Occipital lobe (tissue), 3 donors: ENCODE measurements at places on chromosomes 6 and 20.

DNA sequence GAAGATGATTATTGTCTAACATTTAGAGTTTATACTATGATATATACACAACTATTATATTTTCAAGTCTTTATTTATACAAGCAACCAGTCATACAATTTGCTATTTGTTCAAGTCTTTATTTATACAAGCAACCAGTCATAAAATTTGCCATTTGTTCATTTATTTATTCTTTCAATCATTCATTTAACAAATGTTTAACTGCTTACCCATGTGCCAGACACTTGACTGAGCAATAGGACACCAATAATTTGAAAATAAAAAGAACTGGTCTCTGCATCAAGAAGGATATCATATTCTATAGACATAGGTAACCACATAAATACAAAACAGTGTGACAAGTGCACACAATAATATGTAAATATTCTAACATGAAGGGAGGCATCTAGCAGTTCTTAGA lies 20.3 kb downstream of the GRIK2 start:
- no peak for DNase-seq

- DNase-seq: no peak
Measured at GRCh38 chr20:51198238-51198637, 175.3 kb upstream of the KCNG1 start.

GRCh38 chr20:4081421-4081820 lies 66.1 kb upstream of the RNF24 start:
- DNase-seq: no peak

- DNase-seq: peak; percentile 78
Measured at GRCh38 chr6:106739387-106739786, 110.0 kb downstream of the QRSL1 start.

GRCh38 chr6:80088637-80089036 lies 17.8 kb upstream of the BCKDHB start:
- DNase-seq: no peak

DNA sequence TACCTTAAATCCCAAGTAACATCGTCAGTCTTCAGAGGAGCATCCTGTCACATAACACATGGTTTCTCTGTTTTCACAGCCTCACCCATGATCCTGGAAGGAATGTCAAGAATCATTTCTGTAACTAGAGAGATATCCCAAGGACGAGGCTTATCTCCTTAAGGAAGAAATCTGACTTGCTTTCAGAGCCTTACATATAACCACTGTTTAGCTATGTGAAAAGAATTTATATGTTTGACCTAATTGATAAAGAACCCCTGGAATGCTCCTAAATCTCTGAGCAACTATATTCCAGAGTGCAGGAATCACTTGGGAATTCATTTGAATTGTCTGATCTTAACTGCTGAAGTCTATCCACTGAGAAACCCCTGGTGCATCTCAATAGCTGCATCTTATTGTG lies 243.1 kb downstream of the ALDH8A1 start:
- no peak for DNase-seq

- DNase-seq: no peak
Measured at GRCh38 chr20:603116-603640, 6.9 kb downstream of the TCF15 start.

GRCh38 chr20:32888636-32889035 lies 29.9 kb downstream of the EFCAB8 start:
- no peak for DNase-seq

GRCh38 chr6:57423468-57423867 lies 106.0 kb downstream of the PRIM2 start:
- no peak for DNase-seq

DNA sequence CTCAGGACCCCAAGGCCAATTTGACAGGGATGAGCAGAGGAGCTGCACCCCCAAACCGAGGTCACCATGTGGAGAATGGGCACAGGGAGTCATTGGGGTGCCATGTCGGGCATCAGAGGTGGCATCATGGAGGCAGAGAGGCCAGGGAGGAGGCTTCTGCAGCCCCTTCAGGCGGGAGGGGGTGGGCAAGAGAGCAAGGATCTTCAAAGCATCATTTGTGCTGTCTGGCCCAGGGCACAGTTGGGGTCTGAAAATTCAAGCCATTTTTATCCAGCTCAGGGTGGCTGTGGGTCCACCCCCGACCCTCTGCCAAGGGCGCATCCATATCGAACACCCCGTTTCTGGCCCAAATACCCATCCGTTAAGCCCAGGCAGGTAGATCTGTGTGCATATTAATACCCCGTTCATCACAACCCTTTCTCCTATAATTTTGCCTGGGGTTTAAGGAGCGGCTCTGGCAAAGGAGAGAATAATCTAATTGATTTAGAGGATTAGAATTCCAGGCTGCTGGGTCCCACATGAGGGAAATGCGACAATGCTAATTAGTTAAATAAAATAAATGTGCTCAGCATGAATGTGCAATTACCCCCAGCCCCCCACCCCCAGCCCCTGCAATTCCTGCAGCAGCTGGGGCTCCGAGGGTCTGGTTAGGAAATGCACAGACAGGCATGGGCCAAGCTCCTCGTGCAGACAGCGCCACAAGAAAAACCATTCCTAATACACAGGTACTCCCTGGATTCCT lies 31.9 kb downstream of the VSTM2L start:
- DNase-seq: no peak

GRCh38 chr20:38601216-38602184 lies at the start of gene ARHGAP40:
Gene ARHGAP40, plus strand, starts transcription at chr20:38601809.
- DNase-seq: no peak

GRCh38 chr6:158038291-158039177 lies 56.9 kb downstream of the SYNJ2 start:
- DNase-seq: no peak

DNA sequence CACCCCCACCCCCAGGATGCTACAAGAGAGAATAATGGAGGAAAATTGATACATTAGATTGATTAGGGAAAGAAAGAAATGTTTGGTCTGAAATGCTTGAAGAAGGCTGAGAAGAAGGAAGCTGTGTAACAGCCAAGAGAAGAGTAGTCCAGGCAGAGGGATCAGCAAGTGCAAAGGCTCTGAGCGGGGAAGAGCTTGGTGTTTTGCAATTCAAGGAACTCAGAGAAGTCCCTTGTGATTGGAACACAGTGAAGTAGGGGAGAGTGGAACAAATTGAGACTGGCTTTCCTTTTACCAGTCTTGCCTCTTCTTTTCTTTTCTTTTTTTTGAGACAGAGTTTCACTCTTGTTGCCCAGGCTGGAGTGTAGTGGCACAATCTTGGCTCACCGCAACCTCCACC lies 76.6 kb upstream of the CHD6 start:
- no peak for DNase-seq

DNA sequence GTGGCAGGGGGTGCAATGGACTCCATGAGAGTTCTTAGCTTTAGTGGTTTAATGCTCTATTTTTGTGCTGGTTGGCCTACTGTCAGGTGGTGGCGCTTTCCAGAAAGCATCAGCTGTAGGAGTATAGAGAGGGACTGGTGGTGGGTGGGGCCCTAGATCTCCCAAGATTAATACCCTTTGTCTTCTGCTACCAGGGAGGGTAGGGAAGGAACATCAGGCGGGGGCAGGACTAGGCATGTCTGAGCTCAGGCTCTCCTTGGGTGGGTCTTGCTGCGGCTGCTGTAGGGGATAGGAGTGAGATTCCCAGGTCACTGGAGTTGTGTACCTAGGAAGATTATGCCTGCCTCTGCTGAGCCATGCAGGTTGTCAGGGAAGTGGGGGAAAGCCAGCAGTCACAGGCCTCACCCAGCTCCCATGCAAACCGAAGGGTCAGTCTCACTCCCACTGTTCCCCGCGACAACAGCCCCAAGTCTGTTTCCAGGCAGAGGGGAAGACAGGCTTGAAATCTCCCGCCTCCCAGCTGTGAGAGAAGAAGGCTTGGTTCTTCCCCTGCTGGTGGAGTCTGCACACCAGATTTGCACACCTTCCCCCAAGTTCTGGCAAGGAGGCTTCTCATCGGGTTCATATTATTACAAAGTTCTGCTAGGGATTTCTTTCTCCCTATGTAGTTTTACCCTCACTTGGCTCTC lies 46.7 kb upstream of the PKIB start:
- DNase-seq: no peak

DNA sequence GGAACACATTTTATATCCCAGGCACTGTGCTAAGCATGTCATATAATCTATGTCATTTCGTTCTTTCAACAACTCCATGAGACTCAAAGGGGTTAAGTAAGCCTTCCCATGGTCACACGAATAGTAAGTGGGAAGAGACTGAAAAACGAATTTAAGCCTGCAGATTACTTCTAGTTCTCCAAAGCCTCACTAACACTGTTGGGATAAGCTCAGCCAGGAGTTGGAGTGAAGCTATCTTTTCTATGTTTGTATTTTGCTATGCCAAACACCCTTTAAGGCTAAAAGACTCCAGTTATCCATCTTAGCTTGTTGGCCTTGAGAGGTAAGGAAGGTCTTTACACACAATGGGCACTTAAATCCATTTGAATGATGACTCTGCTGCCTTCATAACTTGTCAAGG lies 148.1 kb upstream of the UST start:
- no peak for DNase-seq

- DNase-seq: no peak
Measured at GRCh38 chr6:44039191-44039719, 88.0 kb downstream of the MRPL14 start.

GRCh38 chr6:138691595-138692057 lies 81.9 kb upstream of the CCDC28A start:
- DNase-seq: no peak

GRCh38 chr6:152364866-152365265 lies 272.3 kb downstream of the SYNE1 start:
- no peak for DNase-seq

GRCh38 chr6:166202321-166202733 lies 34.7 kb upstream of the TBXT start:
- DNase-seq: no peak

DNA sequence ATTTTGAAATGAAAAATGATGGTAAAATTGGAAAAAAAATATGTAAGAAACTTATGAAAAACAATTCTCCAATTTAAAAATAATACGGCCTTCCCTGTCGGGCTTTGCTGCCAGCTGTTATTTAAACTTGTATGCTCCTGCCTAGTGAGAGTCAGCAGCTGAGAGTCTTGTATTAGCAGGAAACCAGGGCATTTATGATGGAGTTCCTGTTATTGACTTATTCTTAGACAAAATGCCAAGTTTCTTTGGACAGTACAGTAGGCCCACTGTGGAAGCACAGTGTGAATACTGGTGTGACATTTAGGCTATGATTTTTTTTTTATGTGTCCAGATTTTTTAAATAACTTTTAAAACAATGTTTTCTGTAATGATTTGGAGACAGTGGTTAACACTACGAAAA lies 42.1 kb downstream of the GMDS start:
- DNase-seq: no peak

- no peak for DNase-seq
Measured at GRCh38 chr6:140403020-140403419, 1028.6 kb upstream of the CITED2 start.

GRCh38 chr20:44224637-44225036 lies 14.1 kb upstream of the OSER1 start:
- DNase-seq: no peak

DNA sequence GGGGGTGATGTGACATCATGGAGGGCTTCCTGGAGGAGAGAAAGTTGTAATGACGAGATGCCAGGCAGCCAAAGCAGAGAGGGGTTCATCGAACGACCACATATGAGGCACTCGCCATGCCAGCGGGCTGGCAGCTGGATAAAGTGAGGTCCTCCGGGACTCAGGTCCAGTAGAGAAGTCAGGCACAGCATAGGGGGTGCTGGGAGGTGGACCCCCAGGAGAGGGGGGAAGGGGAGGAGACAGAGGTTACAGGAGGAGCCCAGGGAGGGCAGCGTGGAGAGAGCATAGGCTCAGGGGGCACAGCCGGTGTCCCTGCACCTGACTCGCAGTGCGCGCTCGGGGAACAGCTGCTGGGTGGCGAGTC lies 174.7 kb downstream of the BMP7 start:
- DNase-seq: no peak

DNA sequence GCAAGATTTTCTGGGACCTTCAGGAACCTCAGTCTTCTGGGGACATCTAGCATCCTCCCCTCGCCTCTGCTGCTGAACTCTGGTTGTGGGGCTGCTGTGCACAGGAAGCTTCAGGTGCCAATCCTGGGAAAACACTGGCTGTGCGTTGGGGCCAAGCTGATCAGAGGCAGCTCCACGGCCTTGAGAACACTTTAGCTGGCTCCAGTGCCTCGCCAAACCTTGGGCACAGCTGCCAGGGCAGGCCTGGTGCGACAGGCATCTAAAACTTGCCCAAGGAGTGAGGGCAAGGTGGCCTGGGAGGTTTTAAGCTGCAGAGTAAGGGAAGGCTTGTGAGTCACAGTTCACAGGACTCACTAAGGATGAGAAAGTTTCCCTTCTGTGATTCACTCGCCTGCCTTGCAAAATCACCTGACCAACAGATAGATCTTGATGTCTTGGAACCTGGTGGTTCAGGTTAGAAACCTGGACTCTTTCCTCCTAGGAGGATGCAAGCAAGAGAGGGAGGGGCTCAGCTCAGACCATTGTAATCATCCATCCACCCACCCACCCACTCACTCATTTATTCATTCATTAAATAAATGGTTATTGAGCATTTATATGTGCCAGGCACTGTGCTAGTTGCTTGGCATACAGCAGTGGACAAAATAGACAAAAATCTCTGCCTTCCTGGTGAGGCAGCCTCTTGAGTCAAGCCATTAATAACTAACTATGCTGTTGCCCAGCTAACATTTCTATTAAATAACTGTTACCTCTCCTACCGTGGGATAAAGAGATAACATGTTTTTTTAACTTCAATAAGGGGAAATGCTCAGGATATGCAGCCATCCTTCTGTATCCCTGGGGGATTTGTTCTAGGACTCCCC lies 2.5 kb upstream of the SPATS1 start:
- DNase-seq: no peak

DNA sequence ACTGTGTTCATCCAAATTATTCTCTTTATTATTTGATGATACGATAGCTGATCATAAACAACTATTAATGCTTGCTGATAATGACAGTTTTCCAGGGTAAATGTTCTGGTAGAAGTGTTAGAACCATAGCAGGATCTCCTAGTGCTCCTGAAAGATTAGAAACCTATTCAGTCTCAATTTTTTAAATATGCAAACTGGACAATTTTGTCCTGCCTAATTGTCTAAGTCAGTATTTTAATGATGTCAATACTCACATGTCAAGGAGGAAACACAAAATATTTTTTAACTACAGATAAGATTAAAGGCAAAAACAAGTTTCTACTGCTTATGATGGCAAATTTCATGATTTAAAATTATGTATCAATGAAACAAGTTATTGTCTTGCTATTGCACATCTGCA lies 233.9 kb downstream of the RFPL4B start:
- DNase-seq: no peak
